Erythroblast (primary cell): ENCODE measurements at places on chromosomes 13 and 19.

DNA sequence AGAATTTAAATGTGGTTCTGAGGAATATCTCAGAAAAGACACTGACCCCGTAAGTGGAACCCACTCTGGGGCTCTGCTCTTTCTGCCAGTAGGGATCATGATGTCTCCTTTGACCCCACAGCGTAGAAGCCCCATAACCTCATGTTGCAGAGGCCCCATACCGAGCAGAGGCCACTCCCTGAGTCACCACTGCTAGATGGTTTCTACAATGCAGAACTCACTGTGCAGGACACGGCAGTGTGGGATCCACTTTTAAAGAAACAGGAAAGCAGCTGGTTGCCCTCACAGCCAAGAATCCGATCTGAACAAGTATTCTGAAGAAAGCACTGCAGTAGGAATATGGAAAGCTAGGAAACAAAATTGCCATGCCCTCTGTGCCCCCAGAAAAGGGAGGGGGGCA lies 4.2 kb downstream of the SLC7A1 start:
- no peak for DNase-seq

GRCh38 chr13:101982903-101983302 lies 418.9 kb downstream of the FGF14 start:
- DNase-seq: no peak

DNA sequence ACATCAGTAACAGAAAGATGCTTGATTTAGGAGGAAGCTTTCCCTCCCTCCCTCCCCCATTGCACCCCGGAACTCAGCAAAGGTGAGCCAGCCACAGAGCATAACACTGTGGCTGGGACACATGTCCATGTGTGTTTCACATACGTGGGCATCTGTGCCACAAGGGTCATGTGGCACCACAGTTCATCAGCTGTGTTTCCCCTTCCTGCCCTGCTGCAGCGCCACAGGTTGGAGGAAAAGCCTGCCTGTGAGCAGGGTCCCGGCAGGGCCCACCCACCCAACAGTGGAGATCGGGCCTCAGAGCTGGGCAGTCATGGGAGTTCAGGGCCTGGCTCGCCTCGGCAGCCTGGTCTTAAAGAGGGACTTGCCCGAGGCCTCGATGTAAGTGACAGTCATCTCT lies 2.8 kb downstream of the ACP5 start:
- no peak for DNase-seq

- peak; percentile 62 for DNase-seq
These were observed 10.5 kb upstream of the TINCR start for GRCh38 chr19:5578097-5578846.

GRCh38 chr13:23984546-23984945 lies 87.2 kb upstream of the C1QTNF9B start:
- no peak for DNase-seq

DNA sequence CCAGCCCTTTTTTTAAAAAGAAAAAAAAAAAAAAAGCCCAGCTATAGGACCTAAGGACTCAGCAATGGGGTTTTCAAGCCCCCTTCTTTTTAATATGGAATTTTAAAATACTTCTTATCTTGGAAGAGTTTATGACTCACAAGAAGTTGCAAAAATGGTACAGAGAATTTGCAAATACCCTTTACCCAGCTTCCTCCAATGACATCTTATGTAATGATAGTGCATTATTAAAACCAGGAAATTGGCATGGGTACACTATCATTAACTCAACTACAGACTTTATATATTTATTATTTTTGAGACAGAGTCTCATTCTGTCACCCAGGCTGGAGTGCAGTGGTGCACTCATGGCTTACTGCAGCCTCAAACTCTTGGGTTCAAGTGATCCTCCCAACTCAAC lies 16.1 kb downstream of the TMEM38A start:
- no peak for DNase-seq

- DNase-seq: no peak
These were observed 3.1 kb downstream of the TMED1 start for GRCh38 chr19:10832939-10833296.

- DNase-seq: no peak
These were observed 181.5 kb downstream of the POSTN start for GRCh38 chr13:37417060-37417441.

DNA sequence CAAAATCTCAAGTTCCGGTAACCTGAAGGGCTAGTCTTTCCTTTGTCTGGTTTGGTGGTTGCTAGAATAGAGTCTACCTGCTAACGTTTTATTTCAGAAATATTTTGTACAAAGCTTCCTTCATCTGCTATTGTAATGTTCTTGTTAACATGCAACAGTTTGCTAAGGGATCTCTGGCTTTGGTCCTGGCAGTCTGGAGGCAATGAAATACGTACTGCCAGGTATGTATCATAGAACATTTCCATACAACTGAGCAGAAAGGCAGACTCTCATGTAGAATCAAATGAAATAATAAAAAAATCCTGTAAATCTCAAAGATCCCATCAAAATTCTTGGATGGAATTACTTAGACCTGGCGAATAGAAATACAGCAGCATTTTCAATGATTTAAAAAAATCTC lies 8.8 kb upstream of the CSNK1A1L start:
- DNase-seq: no peak

- DNase-seq: no peak
These were observed 106.6 kb downstream of the COL4A1 start for GRCh38 chr13:110200276-110200870.

DNA sequence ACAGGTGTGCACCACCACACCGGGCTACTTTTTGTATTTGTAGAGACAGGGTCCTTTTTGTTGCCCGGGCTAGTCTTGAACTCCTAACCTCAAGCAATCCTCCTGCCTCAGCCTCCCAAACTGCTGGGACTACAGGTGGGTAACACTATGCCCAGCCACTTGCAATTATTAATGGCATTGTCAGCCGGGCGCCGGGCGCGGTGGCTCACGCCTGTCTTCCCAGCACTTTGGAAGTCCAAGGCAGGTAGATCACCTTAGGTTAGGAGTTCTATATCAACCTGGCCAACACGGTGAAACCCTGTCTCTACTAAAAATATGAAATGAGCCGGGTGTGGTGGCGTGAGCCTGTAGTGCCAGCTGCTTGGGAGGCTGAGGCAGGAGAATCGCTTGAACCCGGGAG lies 2.7 kb upstream of the MEX3D start:
- no peak for DNase-seq

DNA sequence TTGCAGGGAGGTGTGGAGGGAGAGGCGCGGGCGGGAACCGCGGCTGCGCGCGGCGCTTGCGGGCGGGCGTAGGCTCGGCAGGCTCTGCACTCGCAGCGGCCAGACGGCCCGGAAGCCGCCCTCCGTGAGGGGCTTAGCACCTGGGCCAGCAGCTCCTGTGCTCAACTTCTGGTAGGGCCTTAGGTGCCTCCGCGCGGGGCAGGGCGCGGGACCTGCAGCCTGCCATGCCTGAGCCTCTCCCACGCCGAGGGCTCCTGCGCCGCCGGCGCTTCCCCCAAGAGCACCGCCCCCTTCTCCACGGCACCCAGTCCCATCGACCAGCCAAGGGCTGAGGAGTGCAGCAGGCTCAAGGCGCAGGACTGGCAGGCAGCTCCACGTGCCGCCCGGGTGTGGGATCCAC lies 940.8 kb upstream of the PCDH9 start:
- no peak for DNase-seq

DNA sequence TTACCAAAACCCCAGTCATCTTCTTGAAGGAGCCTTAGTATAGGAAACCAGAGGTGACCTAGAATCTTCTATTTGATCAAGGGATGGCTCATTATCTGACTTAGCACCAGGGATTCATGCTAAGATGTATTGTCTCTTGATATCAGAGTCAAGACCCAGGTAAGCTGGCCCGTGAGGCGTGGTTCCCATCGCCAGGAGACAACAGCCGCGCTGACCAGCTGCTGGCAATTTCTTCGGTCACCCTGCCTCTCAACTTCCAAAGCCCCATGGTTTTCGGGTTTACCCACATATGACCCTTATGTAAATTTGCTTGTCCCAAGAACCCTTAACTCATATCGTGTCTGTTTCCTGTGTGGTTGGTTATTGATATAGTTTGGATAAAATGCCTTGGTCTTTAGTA lies 77.7 kb upstream of the VSTM2B start:
- no peak for DNase-seq

GRCh38 chr19:45591004-45591637 lies 6.5 kb upstream of the OPA3 start:
- DNase-seq: peak; percentile 49

DNA sequence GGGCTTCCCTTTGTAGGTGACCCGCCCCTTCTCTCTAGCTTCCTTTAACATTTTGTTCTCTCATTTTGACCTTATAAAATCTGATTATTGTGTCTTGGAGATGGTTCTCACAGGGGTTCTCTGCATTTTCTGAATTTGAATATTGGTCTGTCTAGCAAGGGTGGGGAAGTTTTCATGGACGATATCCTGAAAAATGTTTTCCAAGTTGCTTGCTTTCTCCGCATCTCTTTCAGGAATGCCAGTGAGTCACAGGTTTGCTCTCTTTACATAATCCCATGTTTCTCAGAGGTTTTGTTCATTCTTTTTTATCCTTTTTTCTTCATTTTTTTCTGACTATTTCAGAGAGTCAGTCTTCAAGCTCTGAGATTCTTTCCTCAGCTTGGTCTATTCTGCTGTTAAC lies 53.6 kb downstream of the POSTN start:
- no peak for DNase-seq

- peak; percentile 59 for DNase-seq
These were observed 14.5 kb downstream of the SHISA2 start for GRCh38 chr13:26037302-26037701.

- DNase-seq: no peak
These were observed 32.1 kb downstream of the CERS1 start for GRCh38 chr19:18863843-18864362.

GRCh38 chr19:31424861-31425620 lies 75.8 kb upstream of the TSHZ3 start:
- DNase-seq: no peak

GRCh38 chr13:48896312-48896711 lies 79.4 kb upstream of the FNDC3A start:
- no peak for DNase-seq

GRCh38 chr19:5694167-5694955 lies 4.3 kb downstream of the RPL36 start:
- DNase-seq: no peak

DNA sequence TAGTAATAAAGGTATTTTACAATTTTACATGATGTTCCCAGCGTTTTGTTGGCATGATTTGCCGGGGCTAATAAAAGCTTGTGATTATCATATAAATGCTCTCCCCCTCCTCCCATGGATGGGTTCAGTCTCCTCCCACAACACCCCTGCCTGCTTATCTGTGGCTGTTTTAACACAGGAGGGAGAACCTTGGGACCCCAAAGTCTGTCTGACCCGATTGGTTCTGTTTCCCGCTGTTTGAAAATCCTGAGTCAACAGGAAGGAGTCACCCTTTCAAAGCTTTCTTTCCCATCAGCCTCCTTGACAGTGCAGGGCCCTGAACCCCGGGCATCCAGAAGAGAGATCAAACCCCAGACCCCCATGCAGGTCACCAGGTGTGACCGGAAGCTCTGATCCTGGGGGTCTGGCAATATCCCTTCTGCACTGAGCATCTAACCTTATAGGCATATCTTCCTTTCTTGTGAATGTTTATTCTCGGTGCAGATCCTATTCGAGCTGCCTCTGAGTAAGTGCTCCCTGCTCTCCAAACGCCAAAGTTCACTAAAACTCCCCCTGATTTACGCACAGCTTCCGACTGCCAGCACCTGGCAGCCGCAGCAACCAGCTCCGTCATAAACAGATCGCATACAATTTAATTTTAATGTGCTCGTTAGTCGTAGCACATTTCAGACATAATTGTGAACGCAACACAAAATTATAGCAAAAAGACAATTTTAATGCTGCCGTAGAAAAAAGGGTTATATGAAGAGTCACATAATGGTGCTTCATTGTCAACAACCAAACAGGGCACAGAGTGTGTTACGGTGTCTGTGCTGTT lies 74.8 kb downstream of the TSHZ3 start:
- DNase-seq: no peak

DNA sequence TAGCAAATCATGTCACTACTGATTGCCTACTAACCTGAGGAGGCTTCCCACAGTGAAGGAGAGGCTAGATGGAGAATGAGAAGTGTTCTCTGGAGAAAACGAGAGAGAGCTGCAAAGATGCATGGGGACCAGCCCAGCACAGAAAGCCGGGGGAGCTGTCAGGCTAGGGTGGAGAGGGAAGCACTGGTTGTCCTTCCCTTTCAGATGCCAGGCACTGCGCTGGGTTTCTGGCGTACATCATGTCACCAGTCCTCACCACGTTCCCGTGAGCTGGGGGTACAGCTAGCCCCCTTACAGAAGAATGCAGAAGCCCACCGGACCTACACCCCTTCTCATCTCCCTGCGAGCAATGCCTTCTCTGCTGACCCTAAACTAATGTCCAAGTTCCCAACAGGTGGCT lies 86.0 kb downstream of the STK24 start:
- no peak for DNase-seq

GRCh38 chr19:51497666-51498065 lies 3.9 kb downstream of the SIGLEC12 start:
- DNase-seq: no peak

GRCh38 chr13:95228130-95228529 lies 73.1 kb downstream of the ABCC4 start:
- DNase-seq: peak; percentile 52

GRCh38 chr13:114065926-114066774 lies 66.3 kb downstream of the RASA3 start:
- DNase-seq: no peak

GRCh38 chr19:37979547-37980082 lies 72.6 kb downstream of the SIPA1L3 start:
- no peak for DNase-seq

DNA sequence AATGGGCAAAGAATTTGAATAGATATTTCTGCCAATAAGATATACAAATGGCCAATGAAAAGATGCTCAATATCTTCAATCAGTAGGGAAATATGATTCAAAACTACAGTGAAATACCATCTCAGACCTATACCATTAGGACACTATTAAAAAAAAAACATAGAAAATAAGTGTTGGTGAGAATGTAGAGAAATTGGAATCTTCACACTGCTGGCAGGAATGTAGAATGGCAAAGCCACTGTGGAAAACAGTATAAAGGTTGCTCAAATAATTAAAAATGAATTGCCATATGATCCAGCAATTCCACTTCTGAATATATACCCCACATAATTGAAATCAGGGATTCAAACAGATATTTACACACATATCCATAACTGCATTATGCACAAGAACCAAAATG lies 88.1 kb upstream of the STARD13 start:
- no peak for DNase-seq

- no peak for DNase-seq
These were observed 17.6 kb downstream of the EDDM13 start for GRCh38 chr19:56290104-56290503.
